ENCODE measurements at places on chromosomes 5 and 9.

- DNase-seq, result no peak
These were observed 111.8 kb upstream of the IER5L start for GRCh38 chr9:129289883-129290282.

GRCh38 chr9:19161257-19162025 is 34.1 kb upstream of the PLIN2 start:
- DNase-seq, result no peak

- DNase-seq, result no peak
These were observed 560.8 kb downstream of the BNC2 start for GRCh38 chr9:16309469-16310271.

GRCh38 chr9:87445646-87446045 is 52.0 kb upstream of the DAPK1 start:
- peak; percentile 83 for DNase-seq

- DNase-seq, result no peak
These were observed 105.9 kb downstream of the DPYSL3 start for GRCh38 chr5:147403651-147404640.

DNA sequence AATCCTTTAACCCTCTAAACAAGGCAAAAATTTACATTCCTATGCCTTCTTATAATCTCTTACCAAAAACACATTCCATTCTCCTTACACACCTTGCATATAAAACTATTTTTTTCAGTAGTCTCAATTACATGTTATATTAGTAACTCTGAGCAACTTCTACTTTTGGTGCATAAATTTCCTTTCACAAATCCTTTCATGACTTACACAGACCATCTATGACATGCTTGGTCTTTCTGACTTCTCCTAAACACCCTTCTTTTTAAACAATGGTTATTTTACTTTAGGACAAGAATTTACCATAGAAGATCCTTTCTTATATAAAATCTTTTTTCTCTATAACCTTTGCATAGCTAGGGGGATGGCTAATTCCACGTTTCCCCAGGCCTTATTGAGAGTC is 208.0 kb upstream of the ARRDC3 start:
- no peak for DNase-seq

DNA sequence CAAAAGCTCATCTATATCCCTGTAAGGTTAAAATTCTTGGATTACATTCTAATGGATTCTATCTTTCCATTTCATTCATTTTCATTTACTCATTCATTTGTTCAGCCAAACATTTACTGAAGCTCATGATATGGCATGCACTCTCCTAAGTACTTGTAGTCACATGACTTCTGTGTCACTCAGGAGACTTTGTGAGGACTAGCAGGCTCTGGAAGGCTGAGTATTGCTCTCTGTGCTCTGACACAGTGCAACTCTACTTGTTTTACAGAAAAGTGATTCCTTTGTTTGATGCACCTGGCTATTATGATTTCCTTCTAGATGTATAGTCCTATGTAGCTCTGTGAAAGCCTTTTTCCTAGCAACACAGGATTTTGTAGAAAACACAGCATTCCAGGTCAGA is 53.0 kb downstream of the YIPF5 start:
- no peak for DNase-seq

GRCh38 chr5:33329891-33330290 is 110.9 kb upstream of the TARS1 start:
- no peak for DNase-seq

DNA sequence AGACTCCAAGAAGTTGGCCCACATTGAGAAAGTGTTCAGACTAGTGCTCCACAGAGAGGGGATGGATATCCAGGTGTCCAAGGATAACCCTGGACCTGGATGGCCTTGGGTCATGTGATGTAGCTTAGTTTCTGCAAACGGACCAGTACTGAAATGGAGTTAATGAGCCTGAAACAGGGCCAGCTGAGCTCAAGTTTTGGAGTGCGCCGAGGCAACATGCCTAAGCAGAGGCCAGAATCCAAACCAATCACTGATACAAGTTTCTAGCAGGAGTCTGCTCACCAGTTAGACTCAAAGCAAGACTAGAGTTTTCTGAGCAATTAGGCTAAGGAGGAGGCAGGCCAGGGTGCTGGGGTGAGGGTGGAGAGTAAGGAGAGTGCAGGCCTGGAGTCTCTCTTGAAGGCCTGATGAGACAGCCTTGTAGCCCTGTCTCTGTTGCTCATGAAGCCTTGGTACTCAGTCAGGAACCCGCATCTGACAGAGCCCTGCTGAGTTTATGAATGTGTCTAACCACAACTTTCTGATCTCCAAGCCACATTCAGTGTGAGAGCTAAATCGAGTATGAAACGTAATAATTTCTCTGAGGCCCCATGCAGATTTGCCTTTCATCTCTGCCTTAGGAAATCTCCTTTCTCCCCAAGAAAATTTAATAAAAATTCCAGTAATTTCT is 68.9 kb upstream of the EQTN start:
- DNase-seq, result no peak

- no peak for DNase-seq
These were observed 18.4 kb downstream of the GLRA1 start for GRCh38 chr5:151906246-151906645.

- no peak for DNase-seq
These were observed 286.6 kb upstream of the IZUMO3 start for GRCh38 chr9:24832307-24832706.

- DNase-seq, result no peak
These were observed 86.3 kb upstream of the ERBIN start for GRCh38 chr5:65840071-65840470.

- no peak for DNase-seq
These were observed 169.2 kb upstream of the HMHB1 start for GRCh38 chr5:143642791-143643190.

GRCh38 chr5:158382473-158382872 is 523.5 kb upstream of the CLINT1 start:
- DNase-seq, result peak; percentile 14

DNA sequence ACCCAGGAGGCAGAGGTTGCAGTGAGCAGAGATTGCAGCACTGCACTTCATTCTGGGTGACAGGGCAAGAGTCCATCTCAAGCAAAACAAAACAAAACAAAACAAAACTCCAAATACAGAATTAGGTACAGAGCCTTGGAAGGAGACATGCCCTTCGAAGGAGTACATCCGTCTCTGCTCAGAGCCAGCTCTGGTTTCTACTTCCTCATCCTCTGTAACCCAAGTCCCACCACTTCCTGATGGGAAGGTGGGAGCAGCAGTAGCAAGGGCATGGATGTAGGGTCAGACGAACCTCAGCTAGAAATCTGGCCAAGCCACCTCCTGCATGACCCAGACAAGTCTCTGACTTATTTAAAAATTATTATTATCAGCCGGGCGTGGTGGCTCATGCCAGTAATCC is 16.5 kb upstream of the STXBP1 start:
- no peak for DNase-seq

DNA sequence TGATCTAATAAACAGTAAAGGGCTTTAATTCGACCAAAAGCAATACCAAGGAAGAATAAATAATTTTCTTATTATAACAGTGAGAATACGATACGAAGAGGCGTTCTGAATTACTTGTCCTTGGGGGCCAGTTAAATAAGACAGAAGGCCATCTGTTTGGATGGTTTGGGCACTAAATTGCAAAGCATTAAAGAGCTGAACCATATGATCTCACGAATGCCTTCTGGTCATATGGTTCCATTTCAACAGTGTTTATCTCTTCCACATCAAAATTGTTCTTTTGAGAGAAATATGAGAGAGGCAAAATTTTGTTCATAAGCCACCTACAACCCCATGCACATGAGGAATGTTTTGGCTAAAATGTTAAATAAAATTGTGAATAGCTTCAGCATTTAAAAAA is 605.4 kb downstream of the PTPRD start:
- DNase-seq, result no peak

- DNase-seq, result no peak
These were observed 6.3 kb downstream of the CEP72 start for GRCh38 chr5:618450-618849.

GRCh38 chr9:28318515-28318914 is 745.2 kb upstream of the C9orf72 start:
- DNase-seq, result peak; percentile 6

DNA sequence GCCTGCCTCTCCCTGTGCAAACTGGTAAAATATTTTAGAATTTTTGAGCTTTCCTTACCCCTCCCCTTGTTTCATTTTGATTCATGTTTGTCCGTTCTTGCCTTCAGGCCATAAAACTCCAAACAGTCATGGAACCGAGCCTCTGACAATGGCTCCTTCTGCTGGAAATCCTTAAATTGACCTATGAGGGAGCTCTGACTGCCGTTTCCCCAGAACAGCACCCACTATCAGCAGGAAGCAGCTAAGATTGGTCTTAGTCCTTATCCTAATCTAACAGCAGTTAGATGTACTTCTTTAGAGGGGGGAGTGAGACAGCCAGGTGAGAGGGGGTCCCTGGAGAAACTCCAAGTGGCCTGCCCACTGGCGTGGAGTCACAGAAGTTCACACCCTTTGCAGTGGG is 106.7 kb downstream of the FAM174A start:
- no peak for DNase-seq

- no peak for DNase-seq
These were observed 65.2 kb downstream of the OTULIN start for GRCh38 chr5:14729448-14730385.

GRCh38 chr9:68416936-68417564 is 60.6 kb downstream of the PGM5 start:
- no peak for DNase-seq

DNA sequence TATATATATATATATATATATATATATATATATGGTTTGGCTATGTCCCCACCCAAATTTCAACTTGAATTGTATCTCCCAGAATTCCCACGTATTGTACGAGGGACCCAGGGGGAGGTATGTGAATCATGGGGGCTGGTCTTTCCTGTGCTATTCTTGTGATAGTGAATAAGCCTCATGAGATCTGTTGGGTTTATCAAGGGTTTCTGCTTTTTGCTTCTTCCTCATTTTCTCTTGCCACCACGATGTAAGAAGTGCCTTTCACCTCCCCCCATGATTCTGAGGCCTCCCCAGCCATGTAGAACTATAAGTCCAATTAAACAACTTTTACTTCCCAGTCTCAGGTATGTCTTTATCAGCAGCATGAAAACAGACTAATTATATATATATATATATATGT is 52.3 kb upstream of the ADAMTS2 start:
- DNase-seq, result no peak

- DNase-seq, result no peak
These were observed 588.4 kb upstream of the COX7C start for GRCh38 chr5:86029308-86029707.

DNA sequence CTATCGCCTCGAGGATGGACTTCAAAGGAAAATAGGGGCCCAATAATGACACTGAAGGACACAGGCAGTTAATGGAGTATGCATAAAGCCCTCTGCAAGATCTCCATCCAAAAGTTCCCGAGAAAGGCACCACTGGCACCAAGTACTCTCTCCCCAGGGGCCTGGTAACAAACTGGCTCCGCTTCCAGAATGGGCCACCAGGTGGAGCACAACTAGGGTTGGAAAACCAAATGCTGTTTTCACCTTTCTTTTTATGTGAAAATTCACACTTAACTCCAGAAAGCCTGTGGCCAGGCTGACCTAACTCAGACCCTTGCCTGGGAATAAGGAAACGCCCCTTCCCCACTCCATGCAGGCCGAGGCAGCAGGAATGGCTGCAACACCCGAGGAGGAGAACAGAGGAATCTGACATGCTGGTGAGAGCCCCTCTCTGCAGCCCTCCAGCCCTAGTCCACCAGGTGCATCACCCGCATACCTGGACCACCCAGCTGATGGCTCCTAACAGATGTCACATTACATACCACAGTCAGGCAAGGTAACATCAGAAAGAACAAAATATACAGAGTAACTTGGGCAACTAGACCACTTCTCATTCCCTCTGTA is 42.8 kb downstream of the CAMSAP1 start:
- peak; percentile 63 for DNase-seq

- no peak for DNase-seq
These were observed 8.1 kb upstream of the PFDN1 start for GRCh38 chr5:140311011-140311467.

DNA sequence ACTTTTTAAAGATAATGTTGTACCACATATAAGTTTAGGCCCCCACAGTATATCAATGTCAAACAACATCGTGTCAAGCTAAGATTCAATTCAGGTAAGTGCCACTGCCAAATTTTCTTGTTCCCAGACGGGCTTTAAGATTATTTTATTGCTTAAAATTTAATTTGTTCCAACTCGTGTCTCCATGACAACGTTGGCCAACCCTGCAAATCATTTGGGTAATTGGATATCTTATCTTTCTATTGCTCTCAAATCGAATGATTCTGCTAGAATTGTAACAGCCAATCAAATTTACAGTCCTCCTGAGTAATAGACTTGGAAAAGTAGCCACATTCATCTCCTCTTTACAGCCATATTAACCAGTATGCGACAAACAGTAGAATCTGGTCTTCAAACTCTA is 19.5 kb downstream of the TLE1 start:
- DNase-seq, result no peak

GRCh38 chr5:127392762-127393161 is 102.2 kb downstream of the MEGF10 start:
- DNase-seq, result no peak

DNA sequence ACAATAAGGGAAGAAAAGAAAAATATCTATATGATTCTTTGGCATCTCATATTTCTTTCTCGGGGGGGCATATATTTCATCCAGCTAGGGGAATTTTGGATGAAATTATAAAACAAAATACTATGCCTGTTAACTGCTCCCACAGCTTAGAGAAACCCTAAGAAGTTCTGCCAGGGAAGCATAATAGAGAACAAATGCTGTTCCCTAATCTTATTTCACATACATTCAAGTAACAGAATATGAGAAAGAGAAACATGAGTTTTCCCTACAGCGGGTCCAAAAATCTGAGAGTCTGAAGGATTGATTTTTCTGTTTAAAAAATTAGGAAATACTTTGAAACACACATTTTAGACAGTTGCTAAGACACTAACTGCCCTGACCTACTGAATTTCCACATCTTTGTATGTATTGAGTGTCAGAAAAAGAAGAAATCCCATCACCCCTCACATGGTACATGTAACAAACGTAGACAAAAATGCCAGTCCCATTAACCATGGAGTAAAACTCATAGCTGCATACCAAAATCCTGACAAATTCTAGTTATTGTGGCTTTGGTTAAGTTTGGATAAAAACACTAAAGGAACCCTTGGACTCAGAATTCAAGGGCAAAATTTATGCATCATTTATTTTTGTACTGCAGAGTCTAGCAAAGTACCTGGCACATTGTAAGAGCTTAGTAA is 620.2 kb upstream of the DMAC1 start:
- no peak for DNase-seq

DNA sequence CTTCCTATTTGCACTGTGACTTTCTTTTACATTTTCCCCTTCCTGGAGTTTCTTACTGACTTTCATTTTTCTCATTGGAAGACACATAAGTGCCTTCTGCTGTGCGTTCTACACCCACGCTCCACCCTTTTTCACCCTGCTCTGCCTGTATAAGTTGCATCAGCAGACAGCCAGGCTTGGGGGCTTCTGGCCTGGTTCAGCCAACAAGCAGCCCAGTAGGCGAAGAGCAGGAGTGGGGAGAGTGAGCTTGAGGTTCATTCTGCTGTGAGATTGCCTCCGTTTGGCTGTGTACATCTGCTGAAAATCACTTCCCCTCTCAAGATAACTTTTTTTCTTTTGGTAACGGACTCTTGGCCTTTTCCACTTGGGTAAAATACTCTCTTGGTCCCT is 38.4 kb downstream of the RASGRF2 start:
- DNase-seq, result no peak

Measured in Ammon's horn (tissue), 1 donor.